Renal cortical epithelial cell (primary cell): ENCODE measurements at places on chromosomes 6 and 20.

DNA sequence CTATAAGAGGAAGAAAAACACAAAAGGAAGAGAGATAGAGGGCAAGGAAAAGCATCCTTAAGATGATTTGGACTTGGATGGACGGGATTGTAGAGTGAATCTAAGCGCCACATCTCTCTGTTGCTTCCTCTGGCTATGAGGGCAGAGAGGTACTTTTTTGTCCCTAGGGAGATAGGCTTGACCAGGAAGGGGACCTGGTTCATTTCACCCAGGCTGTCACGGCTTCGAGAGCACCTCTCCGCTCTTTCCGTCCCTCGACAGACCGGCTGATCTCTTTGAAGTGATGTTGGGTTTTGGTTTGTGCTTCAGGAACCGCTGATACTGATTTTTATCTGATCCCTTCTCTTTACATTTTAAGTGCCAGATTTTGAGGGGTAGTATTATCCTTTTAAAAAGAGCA, 19.6 kb downstream of the NKX2-4 start:
- DNase-seq = no peak

DNA sequence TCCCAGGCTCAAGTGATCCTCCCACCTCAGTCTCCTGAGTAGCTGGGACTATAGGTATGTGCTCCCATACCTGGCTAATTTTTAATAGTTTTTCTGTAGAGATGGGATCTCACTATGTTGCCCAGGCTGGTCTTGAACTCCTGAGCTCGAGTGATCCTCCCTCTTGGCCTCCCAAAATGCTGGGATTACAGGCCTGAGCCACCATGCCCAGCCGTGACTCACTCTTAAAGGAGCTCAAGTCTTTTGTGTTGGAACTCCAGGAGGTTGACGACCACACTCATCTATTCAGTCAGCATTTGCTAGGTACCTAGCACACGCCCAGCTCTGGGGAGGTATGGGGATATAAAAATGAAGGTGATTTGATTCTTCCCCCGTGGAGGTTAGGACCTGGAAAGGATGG, 62.8 kb downstream of the UTRN start:
- DNase-seq = no peak

GRCh38 chr6:154157082-154157481, 118.0 kb downstream of the OPRM1 start:
- no peak for DNase-seq

DNA sequence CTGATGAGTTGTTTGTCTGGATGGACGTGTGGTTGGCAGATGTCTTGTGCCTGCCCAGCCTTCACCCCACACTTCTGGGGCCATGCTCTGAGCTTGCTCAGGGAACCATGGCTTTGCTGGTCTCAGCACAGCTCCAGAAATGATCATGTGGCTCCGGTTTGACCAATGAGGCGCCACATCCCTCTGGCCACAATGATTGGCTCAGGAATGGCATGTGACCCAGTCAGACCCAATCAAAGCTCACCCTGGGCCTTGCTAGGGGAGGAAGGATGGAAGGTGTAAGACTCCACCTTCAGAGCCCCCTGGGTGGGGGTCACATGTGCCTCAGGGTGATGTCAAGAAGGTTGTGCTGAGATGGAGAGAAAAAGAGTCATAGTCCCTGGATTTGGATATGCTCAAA, 281.6 kb upstream of the SULF2 start:
- DNase-seq = no peak

GRCh38 chr6:34891296-34891695, 2.2 kb downstream of the ANKS1A start:
- DNase-seq = no peak

- DNase-seq = no peak
Measured at GRCh38 chr6:111050261-111051023, 36.9 kb upstream of the SLC16A10 start.

DNA sequence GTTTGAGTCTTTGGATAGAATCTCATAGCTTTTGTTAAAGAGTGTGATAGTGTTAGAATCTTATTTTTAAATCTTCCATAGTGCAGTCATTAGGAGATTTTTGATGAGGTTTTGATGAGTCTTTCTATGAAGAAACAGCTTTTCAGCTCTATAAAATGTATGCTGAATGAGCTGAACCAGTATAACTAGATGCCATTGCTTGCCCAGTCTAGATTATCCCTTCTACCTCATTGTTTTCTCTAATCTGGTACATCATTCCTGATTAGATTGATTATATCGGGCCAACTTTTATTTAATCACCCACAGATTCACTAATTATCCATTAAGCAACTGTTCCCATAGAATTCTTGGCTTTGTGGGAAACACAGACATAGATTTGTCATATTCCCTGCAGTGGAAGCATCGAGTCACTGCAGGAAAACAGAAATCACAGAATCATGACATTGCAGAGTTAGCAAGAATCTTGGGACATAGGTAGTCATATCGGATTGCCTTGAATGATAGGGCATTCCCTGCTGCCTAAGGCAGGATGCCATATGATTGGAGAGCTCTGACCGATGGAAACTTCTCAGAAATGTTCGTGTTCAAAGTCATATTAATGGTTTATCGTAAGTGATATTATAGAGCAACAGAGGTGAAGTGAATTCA, 882.7 kb upstream of the FLRT3 start:
- DNase-seq = peak; percentile 42

DNA sequence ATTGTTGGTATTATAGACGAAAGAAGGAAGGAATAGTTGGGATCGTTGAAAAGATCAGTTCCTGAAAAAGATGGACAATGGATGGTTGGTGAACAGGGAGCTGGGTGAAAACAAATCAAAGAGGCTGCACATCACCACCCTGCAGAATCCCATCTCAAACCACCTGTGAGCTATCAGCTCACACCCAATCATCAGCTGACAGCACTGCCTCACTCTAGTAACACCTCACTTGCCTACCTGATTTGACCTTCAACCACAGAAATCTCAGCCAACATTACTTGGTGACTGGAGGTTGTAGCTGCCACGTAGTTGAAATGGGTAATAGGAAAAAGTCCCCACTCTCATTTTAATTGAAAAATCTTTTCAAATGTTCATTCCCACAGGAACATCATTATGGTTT, 101.8 kb upstream of the DST start:
- DNase-seq = no peak

GRCh38 chr20:4043796-4044195, 28.4 kb upstream of the RNF24 start:
- DNase-seq = no peak

- peak; percentile 17 for DNase-seq
Measured at GRCh38 chr6:114339706-114340105, 3.1 kb downstream of the HS3ST5 start.

GRCh38 chr6:127458817-127459216, 372 bp downstream of the KIAA0408 start:
- no peak for DNase-seq

DNA sequence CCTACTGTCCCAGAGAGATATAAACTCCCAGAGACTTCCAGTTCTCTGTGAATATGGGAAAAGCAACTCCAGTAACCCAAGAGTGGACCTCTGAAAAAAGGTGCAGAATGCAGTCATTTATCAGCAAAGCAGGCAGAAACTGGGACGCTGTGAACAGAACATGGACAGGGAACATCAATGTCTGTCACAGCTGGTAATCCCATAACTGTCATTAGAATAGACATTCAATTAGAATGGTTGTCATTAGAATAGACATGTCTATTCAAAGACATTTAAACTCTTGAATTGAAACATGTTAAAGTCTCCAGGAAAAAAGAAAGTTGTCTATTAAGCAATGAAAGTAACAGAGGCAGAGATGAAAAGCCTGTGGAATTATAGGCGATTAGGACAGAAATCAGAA, 302.1 kb downstream of the BTBD3 start:
- DNase-seq = no peak

DNA sequence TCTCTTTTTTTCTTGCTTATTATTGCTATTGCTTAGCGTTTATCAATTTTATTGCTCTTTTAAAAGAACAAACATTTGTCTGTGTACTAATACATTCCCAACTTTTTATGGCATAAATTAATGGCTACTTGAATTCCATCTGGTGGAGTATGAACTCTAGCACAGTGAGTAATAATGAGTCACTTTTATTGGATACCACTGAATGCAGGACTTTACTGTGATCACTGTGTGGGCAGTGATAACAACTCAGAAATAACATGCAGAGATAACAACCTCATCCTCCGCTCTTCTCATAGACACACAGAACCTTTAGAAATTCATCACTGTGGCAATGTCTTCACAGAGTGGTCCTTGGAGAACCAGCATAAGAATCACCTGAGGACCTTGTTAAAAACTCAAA, 174.9 kb upstream of the PRND start:
- peak; percentile 91 for DNase-seq

- no peak for DNase-seq
Measured at GRCh38 chr6:21147995-21148394, 445.6 kb upstream of the SOX4 start.

DNA sequence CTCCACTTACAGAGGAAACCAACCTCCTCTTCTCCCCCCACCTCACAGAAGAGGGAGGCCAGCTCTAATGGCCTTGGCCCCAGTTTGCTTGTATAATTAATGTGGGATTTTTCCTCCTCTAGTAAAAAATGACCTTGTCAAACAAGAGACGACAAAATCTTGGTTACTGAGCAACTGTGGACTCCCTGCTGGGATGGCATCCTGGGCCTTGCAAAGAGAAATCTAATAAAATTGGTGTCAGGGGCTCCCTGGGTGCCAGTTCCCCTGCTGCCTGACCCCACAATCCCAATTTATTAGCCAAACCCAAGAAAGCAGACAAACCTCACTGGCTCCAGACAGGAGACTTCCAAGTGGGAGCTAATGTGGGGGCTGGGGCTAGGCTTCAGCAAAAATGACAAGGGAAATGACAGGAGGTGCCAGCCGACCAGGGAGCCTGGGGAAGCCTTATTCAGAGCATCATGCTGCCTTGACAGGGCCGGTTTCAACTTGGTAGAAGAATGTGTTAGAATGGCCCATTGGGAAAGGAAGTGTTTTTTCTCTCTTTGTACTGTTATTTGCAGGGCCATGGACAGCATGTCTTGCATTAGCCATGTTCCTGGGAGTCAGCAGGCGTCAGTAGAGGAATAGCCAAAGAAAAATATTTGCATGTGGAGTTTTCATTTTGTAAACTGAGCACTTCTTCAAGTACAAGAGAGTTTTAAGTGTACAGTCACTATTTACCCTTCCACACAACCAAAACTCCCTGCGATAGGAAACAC, 816.9 kb downstream of the DHX35 start:
- DNase-seq = no peak
